ENCODE measurements at places on chromosomes 12 and 14. TPM values are rescaled to one million over a fixed set of nuclear protein-coding genes. Genes with fewer than 3 reads are reported as not detected.
A peak's percentile ranks its signal among the peaks of the same experiment; 100 is the strongest.

DNA sequence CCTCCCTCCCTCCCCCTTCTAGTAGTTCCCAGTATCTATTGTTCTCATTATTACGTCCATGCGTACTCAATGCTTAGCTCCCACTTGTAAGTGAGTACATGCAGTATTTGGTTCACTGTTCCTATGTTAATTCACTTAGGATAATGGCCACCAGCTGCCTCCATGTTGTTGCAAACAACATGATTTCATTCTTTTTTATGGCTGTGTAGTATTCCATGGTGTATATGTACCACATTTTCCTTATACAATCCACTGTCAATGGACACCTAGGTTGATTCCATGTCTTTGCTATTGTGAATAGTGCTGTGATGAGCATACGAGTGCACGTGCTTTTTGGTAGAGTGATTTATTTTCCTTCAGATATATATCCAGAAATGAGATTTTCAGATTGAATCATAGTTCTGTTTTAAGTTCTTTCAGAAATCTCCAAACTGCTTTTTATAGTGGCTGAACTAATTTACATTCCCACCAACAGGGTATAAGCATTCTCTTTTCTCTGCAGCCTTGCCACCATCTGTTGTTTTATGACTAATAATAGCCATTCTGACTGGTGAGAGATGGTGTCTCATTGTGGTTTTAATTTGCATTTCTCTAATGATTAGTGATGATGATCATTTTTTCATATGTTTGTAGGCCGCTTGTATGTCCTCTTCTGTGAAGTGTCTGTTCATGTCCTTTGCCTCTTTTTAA lies 17.9 kb upstream of the CLEC7A start:
- H3K4me1 ChIP-seq: no peaks in the 10 kb centered on the region
- no peak overlapping the region for H3K4me3 ChIP-seq
- no peak for DNase-seq

DNA sequence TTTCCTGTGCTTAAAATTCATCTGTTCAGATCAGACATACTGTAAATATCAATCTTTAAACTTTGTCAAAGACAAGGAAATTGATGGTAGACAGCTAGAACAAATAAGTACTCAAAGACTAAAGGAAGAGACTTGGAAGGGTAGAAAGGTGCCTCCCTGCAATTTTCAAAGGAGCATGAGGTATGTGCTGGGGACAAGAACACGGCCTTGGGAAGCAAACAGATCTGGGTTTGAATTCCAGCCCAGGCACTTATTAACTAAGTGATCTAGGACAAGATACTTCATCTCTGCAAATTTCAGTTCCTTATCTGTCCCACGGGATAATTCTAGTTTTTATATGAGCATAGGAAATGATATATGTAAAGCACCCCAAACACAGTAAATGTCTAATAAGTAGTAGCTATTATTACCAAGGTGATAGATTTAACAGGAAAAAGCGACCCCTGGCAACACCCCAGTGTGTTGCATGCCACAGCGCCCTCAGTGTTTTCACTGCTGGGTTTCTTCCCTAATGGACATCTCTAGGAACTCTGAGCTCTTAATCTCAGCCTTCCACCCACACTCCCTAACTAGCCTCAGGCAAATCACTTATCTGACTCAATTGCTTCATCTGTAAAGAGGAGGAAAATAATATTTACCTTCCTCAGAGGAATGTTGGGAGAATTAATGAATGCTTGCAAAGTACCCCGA lies 44.7 kb upstream of the BMP4 start:
- no peaks in the 10 kb centered on the region for H3K36me3 ChIP-seq
- H3K4me1 ChIP-seq: no peaks in the 10 kb centered on the region
- no peak for DNase-seq

DNA sequence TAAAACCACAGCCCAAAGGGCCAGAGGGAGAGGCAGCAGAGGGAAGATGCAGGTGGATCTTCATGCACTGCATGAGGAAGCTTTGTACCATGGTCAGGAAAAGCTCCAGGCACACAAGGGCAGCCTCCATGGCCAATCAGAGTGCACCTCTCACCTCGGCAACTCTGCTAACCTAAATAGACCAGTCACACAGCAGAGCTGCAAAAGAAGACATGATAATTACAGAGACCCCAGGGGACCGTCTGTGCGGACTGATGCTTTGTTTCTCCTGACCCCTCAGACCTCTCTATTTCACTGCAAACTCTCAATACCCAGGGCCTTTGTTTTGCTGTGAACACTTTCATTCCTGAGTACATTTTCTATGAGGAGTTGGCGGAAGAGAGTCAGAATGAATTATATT lies 10.7 kb upstream of the TCL1B start:
- peaks cover 28% of the 10 kb centered on the region for H3K27me3 ChIP-seq
- no peak for DNase-seq
- no peak overlapping the region for H3K4me3 ChIP-seq
- H3K36me3 ChIP-seq: no peaks in the 10 kb centered on the region
- H3K27ac ChIP-seq: no peak overlapping the region
- no peaks in the 10 kb centered on the region for H3K4me1 ChIP-seq

- no peak overlapping the region for H3K4me3 ChIP-seq
- no peaks in the 10 kb centered on the region for H3K27me3 ChIP-seq
- no peak for DNase-seq
- no peaks in the 10 kb centered on the region for H3K36me3 ChIP-seq
- H3K27ac ChIP-seq: no peak overlapping the region
- no peaks in the 10 kb centered on the region for H3K4me1 ChIP-seq
Observed at GRCh38 chr14:37668646-37669045, 73.2 kb downstream of the TTC6 start.

DNA sequence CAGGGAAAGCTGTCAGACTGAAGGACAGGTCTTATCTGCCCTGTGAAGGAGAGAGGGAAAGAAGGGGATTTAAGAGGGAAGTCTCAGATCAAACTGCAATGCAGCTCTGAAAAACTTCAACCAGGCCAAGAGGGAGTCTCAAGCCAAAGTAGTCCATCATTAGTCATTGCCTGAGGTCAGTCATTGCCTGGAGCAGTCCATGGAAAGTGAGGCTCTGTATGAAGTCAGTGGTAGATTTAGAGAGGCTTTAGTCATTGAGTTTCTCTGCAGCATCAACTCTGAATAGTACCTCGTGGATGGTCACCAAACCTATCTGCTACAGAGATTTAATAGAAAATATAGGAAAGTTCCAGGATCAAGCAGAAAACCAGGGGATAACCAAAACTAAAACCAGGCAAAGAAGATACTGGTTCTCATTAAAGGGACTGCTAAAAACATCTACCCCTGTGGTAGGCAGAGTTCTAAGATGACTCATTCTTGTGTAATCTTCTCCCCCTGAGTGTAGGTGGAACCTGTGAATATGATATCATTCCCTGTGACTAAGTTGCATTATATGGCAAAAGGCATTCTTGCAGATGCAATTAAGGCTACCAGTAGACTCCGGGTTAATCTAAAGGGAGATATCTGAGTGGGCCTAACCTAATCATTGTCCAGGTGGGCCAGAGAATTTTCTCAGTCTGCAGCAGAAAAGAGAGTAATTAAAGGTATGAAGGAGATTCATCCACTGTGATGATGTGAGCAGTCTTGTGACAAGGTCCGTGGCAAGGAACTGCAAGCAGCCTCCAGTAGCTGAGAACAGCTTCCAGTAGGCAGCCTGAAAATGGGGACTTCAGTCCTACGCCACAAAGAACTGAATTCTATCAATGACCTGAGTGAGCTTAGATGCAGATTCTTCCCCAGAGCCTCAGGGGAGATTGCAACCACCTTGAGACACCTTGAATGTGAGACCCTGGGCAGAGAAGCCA lies 123.1 kb downstream of the GALC start:
- no peaks in the 10 kb centered on the region for H3K4me1 ChIP-seq
- no peaks in the 10 kb centered on the region for H3K36me3 ChIP-seq
- peaks cover 2% of the 10 kb centered on the region for H3K27me3 ChIP-seq
- no peak overlapping the region for H3K27ac ChIP-seq
- DNase-seq: no peak
- H3K4me3 ChIP-seq: no peak overlapping the region

GRCh38 chr12:120488057-120488640 lies 7.8 kb upstream of the DYNLL1 start:
- no peaks in the 10 kb centered on the region for H3K4me1 ChIP-seq
- no peaks in the 10 kb centered on the region for H3K36me3 ChIP-seq
- H3K27me3 ChIP-seq: no peaks in the 10 kb centered on the region
- no peak overlapping the region for H3K4me3 ChIP-seq
- H3K27ac ChIP-seq: no peak overlapping the region

DNA sequence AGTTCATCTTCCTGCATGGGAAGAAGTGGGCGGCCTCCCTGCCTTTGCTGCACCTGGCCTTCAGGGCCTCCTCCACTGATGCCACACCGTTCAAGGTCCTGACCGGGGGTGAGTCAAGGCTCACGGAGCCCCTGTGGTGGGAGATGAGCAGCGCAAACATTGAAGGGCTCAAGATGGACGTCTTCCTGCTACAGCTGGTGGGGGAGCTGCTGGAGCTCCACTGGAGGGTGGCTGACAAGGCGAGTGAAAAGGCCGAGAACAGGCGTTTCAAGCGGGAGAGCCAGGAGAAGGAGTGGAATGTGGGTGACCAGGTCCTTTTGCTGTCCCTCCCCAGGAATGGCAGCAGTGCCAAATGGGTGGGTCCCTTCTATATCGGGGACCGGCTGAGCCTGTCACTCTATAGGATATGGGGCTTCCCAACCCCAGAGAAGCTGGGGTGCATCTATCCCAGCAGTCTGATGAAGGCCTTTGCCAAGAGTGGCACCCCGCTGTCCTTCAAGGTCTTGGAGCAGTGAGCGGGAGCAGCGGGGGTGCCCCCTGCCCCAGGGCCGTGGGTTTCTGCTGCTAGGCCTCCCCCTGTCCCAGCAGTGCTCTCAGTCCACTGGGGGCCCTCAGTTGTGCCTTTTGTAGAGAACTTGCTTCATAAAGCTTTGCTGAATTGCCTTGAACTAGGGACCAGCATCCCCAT lies 12.4 kb downstream of the CBLN3 start:
- DNase-seq: no peak
- no peak overlapping the region for H3K27ac ChIP-seq
- H3K27me3 ChIP-seq: no peaks in the 10 kb centered on the region
- H3K36me3 ChIP-seq: no peaks in the 10 kb centered on the region

- DNase-seq: no peak
- no peak overlapping the region for H3K27ac ChIP-seq
- H3K4me1 ChIP-seq: peaks cover 6% of the 10 kb centered on the region
- no peak overlapping the region for H3K4me3 ChIP-seq
Observed at GRCh38 chr14:96578619-96579018, 76.4 kb downstream of the PAPOLA start.

GRCh38 chr12:108789546-108789945 lies 58.2 kb upstream of the CORO1C start:
- no peak overlapping the region for H3K27ac ChIP-seq
- H3K36me3 ChIP-seq: peaks cover 41% of the 10 kb centered on the region
- no peak for DNase-seq
- no peaks in the 10 kb centered on the region for H3K4me1 ChIP-seq

- no peak for DNase-seq
- H3K4me1 ChIP-seq: no peaks in the 10 kb centered on the region
- no peak overlapping the region for H3K4me3 ChIP-seq
Observed at GRCh38 chr12:29242921-29243431, 93.9 kb downstream of the FAR2 start.

DNA sequence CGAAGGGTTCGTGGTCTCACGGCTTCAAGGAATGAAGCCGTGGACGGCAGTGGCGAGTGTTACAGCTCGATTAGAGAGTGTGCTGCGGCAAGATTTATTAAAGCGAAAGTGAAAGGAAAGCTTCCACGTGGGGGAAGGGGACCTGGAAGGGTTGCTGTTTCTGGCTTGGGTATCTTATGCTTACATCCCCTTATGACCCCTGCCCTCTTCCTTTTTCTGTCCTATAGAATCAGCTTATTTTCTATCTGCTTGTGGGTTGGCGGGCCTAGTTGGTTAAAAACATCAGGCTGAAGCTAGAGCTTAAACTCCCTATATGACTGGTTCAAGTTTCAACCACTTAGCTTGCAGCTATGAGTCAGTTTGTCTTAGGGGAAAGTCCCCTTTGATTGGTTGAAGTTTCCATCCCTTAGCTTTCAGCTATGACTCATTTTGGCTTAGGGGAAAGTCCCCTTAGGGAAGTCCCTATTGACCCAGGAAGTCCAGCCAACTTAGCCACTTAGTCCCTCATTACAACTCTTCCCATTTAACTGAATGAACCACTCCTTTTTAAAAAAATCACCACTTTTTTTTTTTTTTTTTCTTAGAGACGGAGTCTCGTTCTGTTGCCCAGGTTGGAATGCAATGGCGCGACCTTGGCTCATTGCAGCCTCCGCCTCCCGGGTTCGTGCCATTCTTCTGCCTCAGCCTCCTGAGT lies 1494.7 kb upstream of the TMEM132C start:
- no peaks in the 10 kb centered on the region for H3K36me3 ChIP-seq
- DNase-seq: peak; percentile 16
- H3K27ac ChIP-seq: peak overlapping the region; percentile 95
- no peaks in the 10 kb centered on the region for H3K27me3 ChIP-seq
- peak overlapping the region; percentile 55 for H3K4me3 ChIP-seq
- H3K4me1 ChIP-seq: peaks cover 15% of the 10 kb centered on the region

DNA sequence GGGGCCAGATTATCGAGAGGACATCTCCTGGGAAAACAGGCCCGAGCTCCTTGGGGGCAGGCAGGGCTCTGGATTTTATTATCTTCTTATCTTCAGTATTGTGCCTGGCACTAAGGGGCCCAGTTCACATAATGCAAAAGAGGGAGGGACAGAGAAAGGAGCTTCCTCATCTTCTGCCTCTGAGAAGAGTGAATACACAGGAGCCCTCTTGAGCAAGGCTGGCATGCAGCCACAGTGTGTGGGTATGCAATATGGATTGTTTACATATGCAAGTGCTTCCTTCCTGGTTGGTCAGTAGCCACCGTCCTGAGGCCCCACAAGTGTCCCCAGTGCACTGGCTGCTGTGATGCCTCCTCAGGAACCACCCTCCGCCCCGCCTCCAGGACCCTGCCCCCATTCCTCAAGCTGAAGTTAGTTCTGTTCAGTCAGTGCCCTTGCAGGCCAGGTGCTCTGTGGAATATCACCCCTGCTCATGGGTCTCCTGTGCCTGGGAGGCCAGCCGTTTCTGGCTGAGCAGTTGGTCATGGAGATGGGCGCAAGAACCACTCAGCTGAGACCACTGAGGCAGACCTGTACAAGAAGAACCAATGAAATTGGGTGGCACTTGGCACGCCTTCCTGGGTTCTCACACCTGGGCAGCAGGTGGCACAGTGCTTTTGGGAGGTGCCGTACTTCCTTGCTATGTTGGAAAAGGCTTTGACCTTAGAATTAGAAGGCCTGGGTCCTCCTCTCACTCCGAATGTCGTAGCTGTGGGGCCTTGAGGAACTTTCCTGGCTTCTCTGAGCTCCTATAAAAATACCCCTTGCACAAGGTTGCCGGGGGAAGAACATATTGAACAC lies 35.1 kb upstream of the ACTN1 start:
- no peaks in the 10 kb centered on the region for H3K27me3 ChIP-seq
- H3K4me3 ChIP-seq: no peak overlapping the region
- no peak for DNase-seq
- no peak overlapping the region for H3K27ac ChIP-seq
- no peaks in the 10 kb centered on the region for H3K36me3 ChIP-seq
- H3K4me1 ChIP-seq: no peaks in the 10 kb centered on the region

- H3K36me3 ChIP-seq: no peaks in the 10 kb centered on the region
- peak overlapping the region; percentile 46 for H3K4me3 ChIP-seq
- no peak overlapping the region for H3K27ac ChIP-seq
- H3K27me3 ChIP-seq: peaks cover 78% of the 10 kb centered on the region
- H3K4me1 ChIP-seq: peaks cover 48% of the 10 kb centered on the region
- DNase-seq: peak; percentile 12
Observed at GRCh38 chr12:50055831-50056638, 1.4 kb upstream of the ASIC1 start.

- H3K4me1 ChIP-seq: no peaks in the 10 kb centered on the region
- H3K36me3 ChIP-seq: no peaks in the 10 kb centered on the region
- no peak for DNase-seq
- no peak overlapping the region for H3K4me3 ChIP-seq
- H3K27ac ChIP-seq: no peak overlapping the region
Observed at GRCh38 chr12:117091758-117092510, 7.3 kb downstream of the TESC start.

The LRP1-AS gene
- total RNA-seq: not detected

The TTC6 gene
- not detected for total RNA-seq

The C3AR1 gene
- 2.1 TPM for total RNA-seq

The FOXN4 gene
- not detected for total RNA-seq

The CAPS2 gene
- 4.4 TPM for total RNA-seq

The NKX2-8 gene
- total RNA-seq: not detected

All from T-cell (primary cell).